Muscle of back (tissue), 13 donors: ENCODE measurements at places on chromosomes 2 and 18.

- DNase-seq, result peak; percentile 20
Observed at GRCh38 chr2:25030702-25031101, 11.2 kb upstream of the EFR3B start.

GRCh38 chr2:119463136-119463535 lies 31.5 kb downstream of the TMEM37 start:
- DNase-seq, result no peak

DNA sequence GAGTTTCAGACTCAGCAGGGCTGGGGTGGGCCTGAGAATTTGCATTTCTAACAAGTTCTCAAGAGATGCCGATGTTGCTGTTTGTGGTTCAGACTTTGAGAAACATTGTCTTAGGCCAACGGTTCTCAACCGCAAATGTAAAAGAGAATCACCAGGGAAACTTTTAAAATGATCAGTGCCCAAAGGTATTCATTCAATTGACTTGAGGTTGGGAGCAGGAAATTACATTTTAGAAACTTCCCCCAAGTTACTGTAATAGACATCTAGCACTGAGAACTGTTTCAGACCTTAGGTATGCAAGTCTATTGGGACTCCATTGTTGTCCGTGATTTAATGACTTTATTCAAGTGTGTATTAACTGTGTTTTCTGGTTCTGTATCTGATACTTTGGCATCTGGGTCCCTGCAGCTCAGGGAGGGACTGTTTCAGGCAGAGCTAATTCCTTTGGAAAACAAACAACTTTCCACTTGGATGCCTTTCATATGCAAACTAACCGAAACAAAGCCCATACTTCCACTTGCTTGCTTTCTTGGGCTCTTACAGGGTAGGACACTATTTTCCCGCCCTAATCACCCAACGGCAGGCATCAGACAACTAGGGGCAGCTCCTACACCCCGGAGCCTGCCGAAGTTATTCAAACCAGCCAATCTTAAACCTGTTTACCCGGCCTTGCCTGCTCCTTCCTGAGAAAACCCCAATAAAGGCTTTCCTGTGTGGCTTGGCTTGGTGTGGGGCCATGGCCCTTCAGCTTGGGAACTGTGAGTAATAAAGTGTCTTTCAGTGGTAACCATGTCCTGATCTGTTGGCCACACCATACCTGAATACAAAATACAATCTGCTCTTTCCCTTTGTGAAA lies 97.6 kb downstream of the POLE4 start:
- DNase-seq, result peak; percentile 34

DNA sequence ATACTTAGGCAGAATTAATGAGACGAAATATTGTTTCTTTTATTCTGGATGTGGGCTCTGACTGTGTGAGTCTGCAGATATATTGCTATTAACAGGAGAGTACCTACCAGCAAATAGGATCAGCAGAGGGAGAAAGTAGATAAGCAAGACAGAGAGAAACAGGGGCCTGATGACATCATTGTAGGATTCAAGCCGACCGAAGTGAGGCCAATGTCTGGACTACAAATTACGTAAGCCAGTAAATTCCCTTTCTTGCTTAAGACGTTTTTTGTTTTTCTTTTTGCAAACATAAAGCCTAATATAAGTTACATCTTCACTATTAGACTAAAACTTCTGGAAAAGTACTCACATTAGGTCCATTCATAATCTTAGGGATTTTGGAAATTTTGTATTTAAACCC lies 21.4 kb upstream of the PTPRM start:
- DNase-seq, result peak; percentile 16
